ENCODE measurements at places on chromosomes 13 and 19.

GRCh38 chr19:13986348-13986904 is 19.7 kb downstream of the RFX1 start:
- peak; percentile 98 for DNase-seq

GRCh38 chr13:98454389-98454881 is 122.5 kb downstream of the STK24 start:
- no peak for DNase-seq

DNA sequence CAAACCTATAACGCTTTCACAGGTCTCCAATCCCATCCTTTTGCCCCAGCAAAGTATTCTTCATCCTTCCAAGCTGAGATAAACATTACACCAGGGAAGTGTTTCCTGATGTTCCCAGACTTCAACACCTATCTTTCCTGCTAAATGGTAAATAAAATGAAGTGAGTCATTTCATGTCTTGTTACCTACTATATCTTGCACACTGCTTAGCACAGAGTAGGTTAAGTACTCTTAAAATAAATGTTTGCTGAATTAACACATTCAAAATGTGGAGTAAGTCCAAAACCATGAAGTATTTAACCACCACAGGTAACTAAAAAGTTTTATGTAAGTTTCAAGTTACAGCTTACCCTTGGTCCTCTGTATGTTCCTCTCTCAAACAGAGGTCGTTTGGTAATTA is 3.4 kb downstream of the RBM26 start:
- DNase-seq = no peak

DNA sequence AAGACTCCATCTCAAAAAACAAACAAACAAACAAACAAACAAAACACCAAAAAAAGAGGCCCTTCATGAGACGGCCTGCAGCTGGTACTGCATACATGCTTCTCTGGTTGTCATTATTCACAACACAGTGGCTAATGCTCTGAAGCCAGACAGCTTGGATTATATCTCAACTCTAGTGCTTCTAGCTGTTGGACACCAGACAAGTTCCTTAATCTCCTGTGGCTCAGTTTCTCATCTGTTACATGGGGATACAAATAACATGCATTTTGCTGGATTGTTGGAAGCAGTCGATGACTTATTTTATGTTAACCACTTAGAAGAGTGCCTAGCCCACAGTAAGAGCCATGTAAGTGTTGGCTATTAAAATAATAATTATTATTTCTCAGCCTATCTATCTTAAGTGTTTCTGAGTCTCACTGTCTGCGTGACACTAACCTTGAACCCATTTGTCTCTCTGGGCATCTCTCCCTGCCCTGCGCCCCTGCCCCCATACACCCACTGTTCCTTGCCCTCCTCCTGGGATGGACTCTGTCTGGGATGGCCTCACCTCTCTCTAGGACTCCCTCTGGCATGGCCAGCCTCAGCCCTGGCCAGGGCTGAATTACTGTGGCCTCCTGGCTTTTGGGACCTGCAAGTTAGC is 3.1 kb upstream of the JUNB start:
- DNase-seq = no peak

DNA sequence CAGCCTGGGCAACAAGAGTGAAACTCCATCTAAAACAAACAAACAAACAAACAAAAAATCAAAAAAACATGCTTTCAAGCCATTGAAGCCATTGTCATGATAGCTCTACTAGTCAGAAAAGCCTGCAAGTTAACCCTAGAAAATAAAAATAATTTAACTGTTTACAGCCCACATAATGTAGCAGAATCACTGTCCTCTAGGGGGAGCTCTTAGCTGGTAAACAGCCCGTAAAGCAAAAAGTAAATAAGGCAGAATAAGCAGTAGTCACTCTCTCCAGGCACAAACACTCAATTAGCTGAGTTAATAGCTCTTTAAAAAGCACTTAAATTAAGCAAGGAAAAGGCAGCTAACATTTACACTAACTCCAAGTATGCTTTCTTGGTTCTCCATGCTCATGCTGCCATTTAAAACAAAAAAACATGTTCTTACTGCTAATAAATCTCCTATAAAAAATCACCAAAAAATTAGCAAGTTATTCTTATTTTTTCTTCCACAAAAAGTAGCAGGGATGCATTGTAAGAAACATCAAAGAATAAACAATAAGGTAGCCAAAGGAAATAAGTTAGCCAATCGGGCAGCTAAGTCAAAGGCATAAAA is 11.3 kb downstream of the LILRB4 start:
- no peak for DNase-seq

GRCh38 chr13:99650410-99650809 is 149.1 kb downstream of the TM9SF2 start:
- DNase-seq = no peak

DNA sequence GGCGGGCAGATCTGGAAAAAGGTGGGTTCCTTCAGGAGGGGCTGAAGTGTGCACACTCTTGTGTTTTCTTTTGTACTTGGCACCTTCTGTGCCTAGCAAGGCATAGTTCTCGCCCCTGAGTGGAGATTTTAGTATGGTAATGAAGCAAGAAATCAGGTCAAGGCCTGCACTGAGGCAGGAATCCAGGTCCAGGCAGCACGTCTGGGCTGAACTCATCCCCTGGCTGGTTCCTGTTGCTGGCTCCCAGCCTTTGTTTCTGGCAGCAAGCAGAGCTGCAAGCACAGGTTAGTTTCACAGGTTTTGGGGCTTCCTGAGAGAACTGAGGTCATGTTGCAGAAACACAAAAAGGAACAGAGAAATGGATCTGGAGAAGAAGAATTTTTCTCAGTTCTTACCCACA is 21.2 kb downstream of the SIGLEC7 start:
- no peak for DNase-seq

GRCh38 chr19:43320546-43320945 is 32.9 kb upstream of the CD177 start:
- DNase-seq = no peak

Data from stimulated activated naive CD4-positive, alpha-beta T cell treated with Interleukin-2 at 50 U/mL for 16 hours (primary cell).